Activated CD8-positive, alpha-beta memory T cell treated with anti-CD3 and anti-CD28 coated beads for 1 hour (primary cell): ENCODE measurements at places on chromosomes 5 and 9.

- no peak for DNase-seq
These were observed 12.2 kb downstream of the CSNK1G3 start for GRCh38 chr5:123524146-123524545.

DNA sequence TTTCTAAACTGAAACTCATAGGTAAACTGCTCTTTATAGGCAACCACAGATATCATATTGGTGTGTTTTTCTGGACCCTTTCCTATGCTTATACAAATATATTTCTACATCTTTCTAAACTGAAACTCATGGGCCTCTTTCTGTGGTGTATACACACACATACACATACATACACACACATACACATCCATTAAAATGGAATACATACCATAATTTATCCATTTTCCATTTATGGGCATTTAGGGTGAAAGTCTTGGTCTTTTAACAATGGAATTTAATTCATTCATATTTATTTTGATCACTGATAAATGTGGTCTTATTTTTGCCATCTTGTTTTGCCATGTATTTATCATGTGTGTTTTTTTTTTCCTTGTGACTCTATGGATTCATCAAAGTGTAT is 44.1 kb downstream of the SLC22A5 start:
- no peak for DNase-seq

GRCh38 chr9:650362-650761 is 191.1 kb upstream of the DMRT1 start:
- no peak for DNase-seq

- no peak for DNase-seq
These were observed 37.2 kb downstream of the NCS1 start for GRCh38 chr9:130209422-130209821.

DNA sequence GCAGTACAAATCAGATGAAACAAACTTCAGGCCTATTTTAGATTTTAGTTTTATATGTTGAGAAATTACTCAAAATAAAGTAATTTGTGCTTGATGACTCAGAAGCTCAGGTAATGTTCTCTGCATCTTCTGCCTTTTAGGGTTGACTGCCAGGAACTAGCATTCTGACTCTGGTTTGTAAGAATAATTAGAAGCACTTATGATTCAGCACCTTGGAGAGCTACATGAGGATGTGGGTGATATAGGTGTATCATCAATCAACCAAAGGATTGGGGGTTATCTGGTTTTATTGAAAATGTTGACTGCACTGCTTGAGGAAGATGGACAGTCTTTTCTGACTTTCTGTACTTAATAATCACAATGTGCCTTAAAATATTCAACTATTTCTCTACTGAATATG is 118.7 kb upstream of the SGCD start:
- DNase-seq = no peak

- DNase-seq = no peak
These were observed 229.0 kb downstream of the ELAVL2 start for GRCh38 chr9:23596913-23597634.

DNA sequence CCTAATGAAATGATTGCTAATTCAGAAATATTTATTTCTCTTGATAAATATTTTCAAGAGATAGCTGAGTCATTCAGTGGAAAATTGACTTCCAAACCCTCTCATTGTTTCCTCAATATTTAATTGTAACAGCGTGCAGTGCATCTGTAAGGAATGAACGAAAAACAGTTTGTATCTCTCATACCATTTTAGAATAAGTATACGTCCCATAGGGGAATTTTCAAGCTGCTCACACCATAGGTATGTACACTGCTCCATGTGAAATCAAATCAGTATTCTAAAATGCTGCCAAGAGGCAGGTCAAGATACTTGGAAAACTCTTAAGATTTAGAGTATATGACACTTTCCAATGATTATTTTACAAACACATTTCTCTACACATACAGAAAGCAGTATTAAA is 202.2 kb downstream of the ARL15 start:
- DNase-seq = no peak

- DNase-seq = no peak
These were observed 1.8 kb upstream of the HNRNPAB start for GRCh38 chr5:178202541-178202940.

GRCh38 chr5:6644794-6645241 is 11.6 kb downstream of the SRD5A1 start:
- DNase-seq = no peak

GRCh38 chr9:7811677-7812076 is 12.1 kb upstream of the DMAC1 start:
- no peak for DNase-seq

DNA sequence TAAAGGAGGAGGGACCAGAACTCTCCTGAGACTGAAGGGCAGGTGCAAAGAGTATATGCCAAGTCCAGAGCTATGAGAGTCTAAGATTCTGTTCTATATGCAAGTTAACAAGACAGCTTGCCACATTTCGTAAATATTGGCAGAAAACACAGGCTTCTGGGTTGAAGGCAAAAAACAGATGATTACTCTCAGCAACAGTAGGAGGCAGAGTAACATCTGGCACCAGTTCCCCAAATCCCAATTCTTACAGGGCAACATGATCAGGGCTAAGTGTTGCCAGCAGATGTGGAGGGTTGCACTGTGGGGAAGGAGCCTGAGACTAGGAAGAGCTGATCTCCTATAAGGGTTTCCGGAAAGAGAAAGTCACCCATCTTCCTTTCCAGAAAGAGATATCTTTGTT is 179.4 kb downstream of the PJA2 start:
- DNase-seq = no peak

GRCh38 chr9:7376833-7377232 is 422.7 kb downstream of the DMAC1 start:
- DNase-seq = no peak

- no peak for DNase-seq
These were observed 94.8 kb downstream of the LHFPL2 start for GRCh38 chr5:78553580-78554353.

GRCh38 chr9:565528-565927 is 276.0 kb upstream of the DMRT1 start:
- no peak for DNase-seq

DNA sequence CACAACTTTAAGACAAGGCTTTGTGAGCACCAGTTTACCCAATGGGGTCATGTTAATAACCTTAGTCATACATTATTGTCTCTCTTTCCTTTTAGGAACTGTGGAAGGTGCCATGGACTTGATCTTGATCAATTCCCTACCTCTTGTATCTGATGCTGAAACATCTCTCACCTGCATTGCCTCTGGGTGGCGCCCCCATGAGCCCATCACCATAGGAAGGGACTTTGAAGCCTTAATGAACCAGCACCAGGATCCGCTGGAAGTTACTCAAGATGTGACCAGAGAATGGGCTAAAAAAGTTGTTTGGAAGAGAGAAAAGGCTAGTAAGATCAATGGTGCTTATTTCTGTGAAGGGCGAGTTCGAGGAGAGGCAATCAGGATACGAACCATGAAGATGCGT is 48.7 kb downstream of the TEK start:
- no peak for DNase-seq

- no peak for DNase-seq
These were observed 935.7 kb upstream of the NUDT12 start for GRCh38 chr5:104498281-104498680.

GRCh38 chr5:135488727-135489465 is 36.7 kb upstream of the TIFAB start:
- no peak for DNase-seq

DNA sequence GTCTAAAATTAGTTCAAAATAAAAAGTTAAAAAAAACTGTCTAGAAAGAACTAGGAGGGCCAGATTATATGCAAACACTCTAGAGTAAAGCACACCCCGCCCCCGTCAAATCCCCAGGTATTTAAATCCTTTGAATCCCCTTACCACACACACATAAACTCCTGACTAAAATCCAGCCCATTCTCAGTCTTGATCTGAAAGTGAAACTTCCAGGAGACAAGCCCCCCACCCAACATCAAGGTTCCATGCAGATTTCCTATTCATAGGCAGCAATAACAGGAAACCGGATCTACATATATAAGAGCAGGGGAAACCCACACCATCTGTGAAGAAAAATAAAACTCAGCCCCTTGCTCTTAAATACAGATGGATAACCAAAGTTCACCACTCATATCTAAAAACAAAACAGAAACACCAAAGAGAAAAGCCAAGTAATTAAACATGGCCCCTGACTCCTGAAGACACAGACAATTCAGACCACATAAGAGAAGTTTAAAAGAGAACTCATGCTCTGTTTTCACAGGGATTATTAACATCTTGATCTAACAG is 42.3 kb downstream of the MARCHF3 start:
- no peak for DNase-seq

DNA sequence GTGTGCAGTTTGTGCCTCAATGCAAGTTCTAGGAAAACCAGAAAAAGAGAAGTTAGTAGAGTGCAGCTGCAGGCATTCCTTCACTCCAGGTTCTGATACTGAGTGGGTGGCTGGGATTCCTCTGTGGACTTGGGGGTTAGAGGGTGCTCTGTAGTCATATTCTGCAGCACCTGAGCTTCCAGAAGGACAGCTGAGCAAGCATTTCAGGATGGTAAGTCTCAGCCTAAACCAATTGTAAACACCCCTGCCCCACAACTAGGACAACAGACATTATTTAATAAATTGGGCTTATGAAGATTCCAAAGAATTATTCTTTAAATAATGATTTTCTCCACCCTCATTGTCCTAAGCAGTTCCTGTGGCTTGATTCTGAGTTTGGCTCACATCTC is 9.1 kb downstream of the FAXDC2 start:
- no peak for DNase-seq

DNA sequence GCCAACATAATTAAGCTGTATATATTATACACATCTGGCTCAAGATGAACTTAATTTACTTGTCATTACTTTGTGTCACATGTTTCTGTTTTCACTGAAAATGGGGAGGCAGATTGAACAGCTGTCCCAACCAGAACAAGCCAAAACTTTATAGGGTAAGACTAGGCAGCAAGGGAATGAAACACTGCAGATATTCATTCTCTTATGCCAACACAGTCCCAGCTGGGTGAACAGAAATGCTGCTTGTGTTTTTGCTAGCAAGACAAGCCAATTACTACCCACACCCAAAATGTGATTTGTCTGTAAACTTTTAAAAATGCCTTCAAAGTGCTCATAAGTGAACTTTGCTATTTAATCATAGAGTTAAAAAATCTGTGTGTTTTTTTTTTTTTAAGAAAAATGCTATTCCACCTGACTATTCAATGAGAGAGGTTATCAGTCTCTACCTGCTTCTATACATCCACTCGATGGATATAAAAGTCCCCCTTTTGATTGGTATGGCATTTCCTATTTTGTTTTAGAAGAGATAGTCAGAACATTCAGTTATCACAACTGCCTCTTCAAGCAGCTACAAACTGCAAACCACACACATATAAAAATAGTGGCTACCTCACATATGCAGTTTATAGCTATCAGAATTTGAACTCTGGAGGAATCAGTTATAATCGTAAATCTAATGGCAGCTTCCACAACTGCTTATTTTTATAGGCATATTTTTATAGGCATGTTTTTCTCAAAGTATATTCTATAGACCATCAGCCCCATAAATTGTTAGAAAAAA is 91.9 kb upstream of the PPP1R2B start:
- no peak for DNase-seq

GRCh38 chr5:98163796-98164493 is 609.5 kb upstream of the RGMB start:
- no peak for DNase-seq
